Omental fat pad (tissue), 4 donors: ENCODE measurements at places on chromosomes 2 and 18.

GRCh38 chr2:60331115-60331809 lies 222.2 kb downstream of the BCL11A start:
- DNase-seq: no peak

- DNase-seq: no peak
Observed at GRCh38 chr2:176769021-176769420, 443.6 kb upstream of the HNRNPA3 start.

DNA sequence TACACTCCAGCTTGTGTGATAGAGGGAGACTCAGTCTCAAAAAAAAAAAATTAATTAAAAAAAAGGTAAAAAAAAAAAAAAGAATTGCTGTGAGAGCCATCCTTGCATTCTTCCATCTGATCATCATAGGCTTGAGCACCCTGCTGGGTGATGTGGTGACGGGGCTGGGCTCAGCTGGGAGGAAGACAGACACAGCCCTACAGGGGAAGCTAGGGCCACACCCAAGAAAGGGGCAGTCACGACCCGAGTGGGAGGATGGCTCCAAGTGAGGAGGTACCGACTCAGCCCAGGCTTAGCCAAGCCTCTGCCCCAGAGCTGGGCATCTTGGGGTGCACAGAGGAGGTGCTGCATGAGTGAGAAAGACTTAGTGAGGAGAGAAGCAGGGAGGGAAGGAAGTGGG lies 165.5 kb downstream of the SH3RF3 start:
- DNase-seq: no peak

- DNase-seq: no peak
Observed at GRCh38 chr2:67773851-67774250, 289.0 kb downstream of the C1D start.

DNA sequence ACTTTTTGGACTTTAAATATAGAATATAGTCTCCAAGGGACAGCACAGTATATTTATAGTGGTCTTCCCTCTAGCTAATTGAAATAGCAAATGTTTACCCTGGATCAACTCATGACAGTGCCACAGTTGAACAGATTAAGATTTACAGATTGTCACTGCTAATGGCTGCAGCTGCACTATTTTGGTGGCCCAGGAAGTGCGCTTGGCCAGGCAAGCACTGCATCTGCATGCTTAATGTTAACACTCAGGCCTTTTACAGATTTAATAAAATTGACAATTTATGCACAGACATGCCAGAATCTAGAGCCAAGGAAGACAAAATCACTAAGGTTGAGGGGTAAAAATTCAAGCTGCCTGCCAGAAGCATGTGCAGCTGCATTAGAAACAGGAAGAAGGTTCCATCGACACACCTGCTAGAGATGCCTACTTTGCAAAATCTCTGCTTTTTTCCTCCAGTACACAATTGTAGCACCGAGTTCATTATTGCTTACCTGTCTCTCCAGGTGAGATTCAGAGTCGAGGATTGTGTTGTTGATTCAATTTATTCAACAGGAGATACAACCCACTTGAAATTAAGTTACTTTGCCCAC lies 1042.3 kb upstream of the NRXN1 start:
- DNase-seq: no peak

GRCh38 chr2:134818321-134818720 lies 20.1 kb upstream of the ACMSD start:
- DNase-seq: no peak

DNA sequence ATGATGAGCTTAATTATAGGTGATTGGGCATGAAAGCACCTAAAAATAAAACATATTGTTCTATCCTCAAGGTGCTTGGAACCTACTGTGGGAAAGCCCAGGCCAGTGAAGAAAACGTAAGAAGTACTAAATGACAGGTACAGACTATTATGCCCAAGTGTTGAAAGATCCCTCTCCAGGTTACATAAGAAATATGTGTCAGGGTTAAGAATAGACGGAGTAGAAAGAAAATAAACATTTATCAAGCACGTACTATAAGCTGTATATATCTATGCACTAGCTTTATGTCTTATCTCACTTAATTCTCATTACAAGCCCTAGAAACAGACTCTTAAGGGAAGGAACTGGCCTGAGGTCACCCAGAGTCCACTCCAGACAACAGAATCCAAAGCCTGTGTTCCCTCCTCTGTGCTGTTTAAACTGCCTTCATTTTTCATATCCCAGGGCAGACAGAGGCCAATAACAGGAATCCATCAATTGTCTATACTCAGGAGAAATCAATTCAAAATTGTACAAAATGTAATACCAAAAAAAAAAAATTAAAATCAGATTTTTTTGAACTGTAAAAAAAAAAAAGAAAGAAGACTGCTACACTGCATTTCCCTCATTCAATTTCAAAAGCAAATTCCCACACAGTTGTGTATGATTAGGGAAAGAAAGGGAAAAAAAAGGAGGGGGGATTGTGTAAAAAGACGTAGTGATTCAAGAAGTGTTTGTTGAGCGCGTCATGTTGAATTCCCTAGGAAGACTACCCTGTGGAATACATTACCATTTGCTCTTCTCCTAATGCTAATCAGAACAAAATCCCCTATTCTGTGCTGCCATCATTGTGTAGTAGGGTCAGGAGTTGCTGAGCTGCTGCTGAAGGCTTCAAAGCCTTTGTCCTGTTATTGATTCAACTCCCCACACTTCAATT lies 156.3 kb downstream of the IRS1 start:
- no peak for DNase-seq

GRCh38 chr2:25207078-25207545 lies 38.7 kb upstream of the POMC start:
- no peak for DNase-seq

DNA sequence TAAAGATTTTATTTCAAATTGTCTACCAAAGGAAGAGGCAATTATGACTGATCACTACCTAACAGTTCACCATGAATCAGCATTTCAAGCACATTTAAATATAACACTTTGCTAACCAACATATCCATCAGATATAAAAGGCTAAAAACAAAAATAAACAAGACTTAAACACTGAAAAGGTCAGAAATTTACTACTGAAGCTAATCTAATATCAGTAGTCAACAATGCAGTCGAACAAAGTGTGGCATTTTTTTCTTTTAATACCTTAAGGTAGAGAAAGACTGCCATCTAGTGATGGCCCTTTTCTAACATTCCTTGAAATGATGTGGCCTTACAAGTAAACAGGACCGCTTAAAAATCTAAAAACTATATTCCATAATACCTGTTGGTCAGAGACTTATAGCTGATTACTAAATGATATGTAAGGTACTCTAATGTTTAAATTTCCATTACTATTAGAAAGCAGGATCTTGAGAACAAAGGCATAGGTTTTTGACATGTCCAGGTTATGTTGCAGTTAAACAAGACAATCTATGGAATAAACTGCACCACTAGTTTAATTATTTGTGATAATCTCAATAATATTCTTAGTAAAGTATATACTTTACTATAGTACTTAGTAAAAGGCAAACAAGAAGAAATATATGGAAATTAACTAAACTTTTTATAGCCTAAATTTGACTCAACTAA lies 80.0 kb downstream of the EXOC6B start:
- DNase-seq: no peak

DNA sequence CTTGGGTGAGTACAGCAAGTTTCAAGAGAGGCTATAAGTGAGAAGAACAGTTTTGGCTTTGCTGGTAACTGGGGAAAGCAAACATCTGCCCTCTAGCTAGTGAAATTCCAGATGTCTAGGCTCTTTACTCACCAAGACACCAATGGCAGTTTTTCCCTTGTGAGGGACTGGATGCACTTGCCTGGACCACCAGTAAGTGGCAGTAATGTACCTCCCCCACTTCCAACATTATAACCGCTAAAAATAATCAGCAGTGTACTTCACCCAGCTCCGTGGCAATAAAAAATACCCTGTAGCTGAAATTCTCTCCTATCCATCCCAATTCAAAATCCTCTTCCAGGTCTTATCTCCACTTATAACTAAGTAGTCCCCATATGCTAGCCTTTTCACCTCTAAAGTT lies 383.9 kb downstream of the ARHGAP15 start:
- no peak for DNase-seq

GRCh38 chr2:23077596-23077995 lies 307.4 kb upstream of the KLHL29 start:
- DNase-seq: no peak

GRCh38 chr2:149173220-149173619 lies 134.7 kb downstream of the LYPD6B start:
- DNase-seq: no peak

DNA sequence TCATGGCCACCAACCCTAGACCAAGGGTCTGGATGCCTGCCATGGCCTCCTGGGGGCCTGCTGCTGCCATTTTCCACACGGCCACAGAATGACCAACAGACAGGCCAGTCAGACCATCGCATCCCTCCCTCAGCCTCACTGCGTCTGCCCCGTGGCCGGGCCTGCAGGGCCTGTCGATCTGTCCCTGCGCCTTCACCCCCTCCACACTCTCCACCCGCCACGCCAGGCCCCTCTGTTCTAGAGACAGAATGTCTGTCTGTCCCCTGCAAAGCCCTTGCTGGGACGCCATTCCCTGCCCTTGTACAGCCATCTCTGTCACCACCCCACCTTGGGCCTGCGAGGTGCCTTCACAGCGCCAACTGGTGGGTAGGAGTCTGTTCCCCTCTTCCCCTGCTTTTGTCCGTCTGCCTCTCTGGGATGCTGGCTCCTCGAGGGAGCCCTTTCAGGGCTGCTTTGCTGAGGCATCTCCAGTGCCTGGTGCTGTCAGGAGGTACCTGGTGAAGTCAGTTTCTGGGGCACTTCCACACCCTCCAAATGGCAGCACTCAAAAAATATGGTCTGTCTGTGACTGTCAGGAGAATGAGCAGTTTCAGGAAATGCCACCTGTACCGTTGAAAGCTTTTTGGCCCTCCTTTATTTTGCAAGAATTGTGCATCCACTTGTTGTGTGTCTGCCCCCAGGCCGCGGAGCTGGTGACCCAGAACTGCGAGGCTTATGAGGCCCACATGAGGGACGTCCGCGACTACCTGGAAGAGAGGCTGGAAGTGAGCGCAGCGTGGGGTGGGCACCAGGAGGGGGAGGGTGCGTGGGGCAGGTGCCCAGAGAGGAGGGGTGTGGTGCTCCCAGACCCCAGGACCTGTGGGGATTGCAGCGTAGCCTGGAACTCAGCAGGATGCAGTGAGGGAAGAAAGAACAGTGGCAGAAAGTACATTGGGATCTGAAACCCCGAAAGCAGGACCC lies 6.7 kb upstream of the ESPNL start:
- DNase-seq: no peak

DNA sequence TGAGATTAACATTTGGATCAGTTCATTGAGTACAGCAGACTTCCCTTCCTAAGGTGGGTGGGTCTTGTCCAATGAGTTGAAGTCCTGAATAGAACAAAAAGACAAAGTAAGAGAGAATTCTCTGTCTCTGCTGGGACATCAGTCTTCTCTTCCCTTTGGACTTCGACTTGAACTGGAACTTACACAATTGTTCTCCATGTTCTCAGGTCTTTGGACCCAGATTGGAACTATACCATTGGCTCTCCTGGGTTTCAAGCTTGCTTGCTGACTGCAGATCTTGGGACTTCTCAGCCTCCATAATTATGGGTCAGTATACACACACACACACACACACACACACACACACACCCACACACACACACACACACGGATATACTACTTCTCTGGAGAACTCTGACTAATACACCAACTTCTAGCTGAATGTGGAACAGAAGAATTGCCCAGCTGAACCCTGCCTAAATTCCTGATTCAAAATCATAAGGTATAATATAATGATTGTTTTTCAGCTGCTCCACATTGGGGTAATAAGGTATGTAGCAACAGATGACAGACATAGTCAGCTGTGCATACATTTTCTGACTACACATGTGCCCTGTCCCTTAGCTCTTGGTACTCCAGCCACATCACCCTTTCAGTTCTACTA lies 214.0 kb downstream of the TGIF1 start:
- DNase-seq: no peak

DNA sequence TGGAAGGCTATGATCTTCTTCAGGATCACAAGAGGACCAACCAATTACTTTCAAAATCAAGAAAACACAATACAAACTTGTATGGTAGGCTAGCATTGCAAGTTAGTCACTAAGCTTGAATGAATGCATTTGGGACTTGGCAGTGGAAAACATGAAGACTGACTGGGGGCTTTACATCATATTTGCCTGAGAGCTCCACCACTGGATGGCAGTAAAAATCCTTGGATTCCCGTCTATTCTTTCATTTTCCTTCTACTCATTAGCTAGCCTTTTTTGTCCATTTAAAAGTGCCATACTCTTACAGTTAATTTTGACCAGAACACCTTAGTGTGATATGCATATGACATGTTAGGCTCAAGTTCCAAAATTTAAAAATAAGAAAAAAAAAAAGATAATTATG lies 63.5 kb upstream of the RASGRP3 start:
- DNase-seq: no peak

DNA sequence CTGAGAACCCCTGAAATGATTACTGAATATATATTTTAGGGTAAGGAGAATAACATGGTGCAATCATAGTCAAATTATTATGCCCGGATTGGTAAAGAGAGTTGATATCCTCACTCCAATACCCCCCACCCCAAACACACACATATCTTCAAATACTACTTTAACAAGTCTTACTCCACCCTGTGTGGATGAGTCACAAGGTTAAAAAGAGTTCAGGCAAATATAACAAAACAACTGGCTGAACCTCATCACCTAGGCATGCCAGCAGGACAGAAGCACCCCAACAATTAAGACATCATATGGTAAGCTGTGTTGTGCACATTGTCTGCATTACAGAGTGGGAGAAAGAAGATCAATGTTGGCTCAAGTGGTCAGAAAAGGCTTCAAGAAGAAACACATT lies 857.4 kb downstream of the TDRD15 start:
- DNase-seq: no peak

DNA sequence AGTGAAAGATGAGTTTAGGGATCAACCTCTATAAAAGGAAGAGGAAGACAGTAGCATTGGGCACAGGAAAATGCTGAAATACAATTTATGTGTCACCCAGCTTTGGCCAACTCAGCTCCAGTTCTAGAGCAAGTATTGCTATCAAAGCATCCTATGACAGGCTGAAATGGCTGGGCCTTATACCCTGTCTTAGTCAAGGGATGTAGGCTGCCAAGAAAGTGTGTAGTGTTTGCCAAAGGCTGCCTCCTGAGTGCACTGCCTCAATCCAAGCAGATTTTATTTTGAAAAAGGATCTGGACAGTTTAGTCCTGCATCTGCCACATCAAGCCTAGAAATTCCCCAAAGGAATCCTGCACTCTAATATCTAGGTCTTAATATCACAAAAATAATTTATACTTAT lies 359.9 kb upstream of the ZC3H15 start:
- no peak for DNase-seq

GRCh38 chr18:13290856-13291271 lies 72.3 kb downstream of the LDLRAD4 start:
- DNase-seq: no peak

- DNase-seq: no peak
Observed at GRCh38 chr2:70087702-70088597, 673 bp downstream of the PCBP1 start.
